ENCODE measurements at places on chromosomes 6 and 20.
A peak's percentile ranks its signal among the peaks of the same experiment; 100 is the strongest.

DNA sequence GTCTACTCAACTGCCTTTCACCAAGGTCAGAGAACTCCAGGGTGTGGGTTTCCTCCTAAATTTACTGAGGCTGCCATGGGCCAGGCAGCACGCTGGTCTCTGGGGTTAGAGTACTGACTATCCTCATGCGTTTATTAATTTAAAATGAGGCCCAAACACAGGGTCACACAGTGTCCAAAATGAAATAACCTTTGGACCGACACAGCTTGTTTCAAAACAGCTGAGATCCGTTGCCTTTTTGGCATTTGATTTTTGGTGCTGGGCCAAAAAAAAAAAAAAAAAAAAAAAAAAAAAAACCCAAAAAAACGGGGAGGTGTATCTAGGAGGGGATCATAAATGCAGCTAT lies 14.6 kb upstream of the TOX2 start:
- no peak overlapping the region for H3K4me3 ChIP-seq
- DNase-seq: no peak
- H3K27ac ChIP-seq: no peak overlapping the region
- H3K4me1 ChIP-seq: peaks cover 14% of the 10 kb centered on the region
- H3K27me3 ChIP-seq: no peaks in the 10 kb centered on the region
- no peaks in the 10 kb centered on the region for H3K36me3 ChIP-seq

DNA sequence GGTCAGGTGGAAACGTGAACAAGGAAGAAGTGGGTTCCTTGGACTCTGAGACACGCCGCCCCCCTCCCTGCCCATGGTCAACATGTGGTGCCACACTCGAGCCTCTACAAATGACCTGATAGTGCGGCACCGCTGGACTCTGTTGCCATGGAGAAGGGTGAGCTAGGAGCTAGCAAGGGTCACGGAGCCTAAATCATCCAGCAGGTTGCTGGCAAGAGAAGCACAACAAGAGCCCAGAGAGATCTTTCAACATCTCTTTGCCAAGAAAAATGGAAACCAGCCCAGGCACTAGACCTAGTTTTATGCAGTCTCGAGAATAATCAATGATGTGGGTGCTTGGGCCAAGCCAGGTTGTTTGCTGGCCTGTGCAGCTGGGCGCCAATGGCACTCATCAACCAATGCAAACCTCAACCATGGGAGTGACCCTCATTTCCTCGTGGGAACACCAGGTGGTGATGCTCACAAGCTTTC lies 69.5 kb downstream of the NOL4L start:
- peak overlapping the region; percentile 81 for H3K27ac ChIP-seq
- peaks cover 47% of the 10 kb centered on the region for H3K4me1 ChIP-seq
- H3K27me3 ChIP-seq: no peaks in the 10 kb centered on the region
- no peak for DNase-seq
- no peak overlapping the region for H3K4me3 ChIP-seq
- H3K36me3 ChIP-seq: no peaks in the 10 kb centered on the region

DNA sequence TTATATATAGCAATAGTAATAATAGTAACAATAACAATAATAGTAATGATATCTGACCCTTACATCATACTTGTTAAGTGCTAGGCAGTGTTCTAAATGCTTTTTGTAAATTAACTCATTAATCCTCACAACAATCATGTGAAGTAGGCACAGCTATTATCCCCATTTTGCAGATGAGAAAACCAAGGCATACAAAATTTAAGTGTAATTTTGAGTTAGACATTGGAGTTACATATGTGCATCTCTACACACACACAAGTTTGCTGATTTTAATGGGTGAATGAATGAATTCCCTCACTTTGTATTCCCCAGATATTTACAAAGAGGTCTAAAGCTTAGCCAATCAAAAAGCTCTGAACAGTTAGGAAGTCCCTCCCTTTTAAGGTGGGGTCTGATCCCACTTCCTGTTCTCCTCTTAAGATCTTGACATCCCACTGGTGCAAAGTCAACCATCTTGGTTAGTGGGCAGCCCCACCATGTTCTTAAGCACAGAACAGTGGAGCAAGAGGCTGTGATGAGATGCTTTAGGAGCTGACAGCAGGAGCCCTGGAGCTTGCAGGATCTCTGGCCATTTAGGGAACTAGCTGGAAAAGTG lies 85.3 kb upstream of the FOXP4 start:
- no peak overlapping the region for H3K27ac ChIP-seq
- H3K27me3 ChIP-seq: no peaks in the 10 kb centered on the region
- no peak for DNase-seq

DNA sequence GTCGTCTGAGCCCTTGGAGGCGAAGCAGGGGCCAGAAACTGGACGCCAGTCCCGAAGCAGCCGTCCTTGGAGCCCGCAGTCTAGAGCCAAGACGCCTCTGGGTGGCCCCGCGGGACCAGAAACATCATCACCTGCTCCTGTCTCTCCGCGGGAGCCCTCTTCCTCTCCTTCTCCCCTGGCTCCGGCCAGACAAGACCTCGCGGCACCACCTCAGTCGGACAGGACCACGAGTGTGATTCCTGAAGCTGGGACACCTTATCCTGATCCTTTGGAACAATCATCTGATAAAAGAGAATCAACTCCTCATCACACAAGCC lies 416 bp downstream of the RSPH4A start:
- DNase-seq: no peak
- no peak overlapping the region for H3K27ac ChIP-seq
- H3K27me3 ChIP-seq: no peaks in the 10 kb centered on the region
- H3K36me3 ChIP-seq: no peaks in the 10 kb centered on the region

Data from upper lobe of left lung (tissue), 6 donors.